Heart left ventricle (tissue), 16 donors: ENCODE measurements at places on chromosomes 16 and 17. TPM values are rescaled to one million over a fixed set of nuclear protein-coding genes. Genes with fewer than 3 reads are reported as not detected.

The VASN gene
- total RNA-seq, result 3.8 TPM

The ETV4 gene
- total RNA-seq, result 1.1 TPM

The KRT20 gene
- total RNA-seq, result not detected

The GAS2L2 gene
- 0.10 TPM for total RNA-seq

DNA sequence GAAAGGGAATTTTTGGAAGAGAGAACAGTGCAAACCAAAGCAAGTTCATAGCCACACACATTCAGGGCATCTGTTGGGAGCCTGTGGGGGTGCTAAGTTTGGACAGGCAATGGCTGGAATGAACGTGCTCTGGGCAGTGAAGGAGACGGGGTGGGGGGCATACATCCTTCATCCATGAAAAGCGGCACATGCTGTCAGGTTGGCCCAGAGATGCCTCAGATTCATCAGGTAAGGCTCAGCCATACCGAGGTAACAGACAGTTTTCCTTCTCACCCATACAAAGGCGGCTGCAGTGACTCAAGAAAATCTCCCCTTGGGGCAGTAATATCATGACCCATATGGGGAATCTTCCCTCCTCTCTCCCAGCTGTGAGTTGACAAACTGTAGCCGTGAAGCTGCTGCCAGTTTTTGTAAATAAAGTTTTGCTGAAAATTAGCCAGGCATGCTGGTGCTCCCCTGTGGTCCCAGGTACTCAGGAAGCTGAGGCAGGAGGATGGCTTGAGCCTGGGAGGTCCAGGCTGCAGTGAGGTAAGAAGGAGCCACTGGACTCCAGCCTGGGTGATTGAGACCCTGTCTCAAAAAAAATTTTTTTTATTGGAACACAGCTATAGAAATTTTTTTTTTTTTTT, 9.2 kb upstream of the UBALD2 start:
- no peak overlapping the region for H3K27ac ChIP-seq
- peaks cover 8% of the 10 kb centered on the region for H3K4me1 ChIP-seq
- no peaks in the 10 kb centered on the region for H3K27me3 ChIP-seq
- H3K4me3 ChIP-seq, result no peak overlapping the region
- DNase-seq, result no peak
- H3K36me3 ChIP-seq, result no peaks in the 10 kb centered on the region

GRCh38 chr17:31318851-31319661, 2.4 kb downstream of the EVI2A start:
- peaks cover 6% of the 10 kb centered on the region for H3K4me1 ChIP-seq
- no peak for DNase-seq
- H3K27me3 ChIP-seq, result no peaks in the 10 kb centered on the region
- peak overlapping the region; percentile 60 for H3K4me3 ChIP-seq

- H3K27me3 ChIP-seq, result peaks cover 3% of the 10 kb centered on the region
- no peak overlapping the region for H3K4me3 ChIP-seq
- H3K4me1 ChIP-seq, result no peaks in the 10 kb centered on the region
- H3K27ac ChIP-seq, result no peak overlapping the region
- no peak for DNase-seq
- no peaks in the 10 kb centered on the region for H3K36me3 ChIP-seq
These were observed 255.6 kb downstream of the ENGASE start for GRCh38 chr17:79330229-79330628.

- DNase-seq, result no peak
- no peak overlapping the region for H3K4me3 ChIP-seq
- no peaks in the 10 kb centered on the region for H3K36me3 ChIP-seq
- H3K27ac ChIP-seq, result no peak overlapping the region
- H3K27me3 ChIP-seq, result no peaks in the 10 kb centered on the region
These were observed 193.2 kb upstream of the ASIC2 start for GRCh38 chr17:33486135-33486885.

DNA sequence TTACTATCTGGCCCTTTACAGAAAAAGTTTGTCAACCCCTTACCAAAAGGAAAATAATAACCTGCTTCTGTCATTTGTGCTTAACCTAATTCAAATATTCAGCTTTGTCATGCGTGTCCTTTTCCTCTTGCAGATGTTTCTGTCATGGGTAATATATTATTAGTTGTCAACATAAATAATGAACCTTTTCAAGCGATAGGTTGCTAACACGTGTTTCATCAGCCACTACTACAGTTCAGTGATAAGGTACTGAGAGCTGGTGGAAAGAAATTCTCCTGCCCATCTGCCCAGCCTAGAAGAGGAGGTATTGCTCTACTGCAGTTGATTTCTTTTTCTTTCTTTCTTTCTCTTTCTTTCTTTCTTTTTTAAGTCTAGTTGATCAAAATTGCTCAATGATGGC, 12.0 kb upstream of the SRSF1 start:
- H3K27me3 ChIP-seq, result no peaks in the 10 kb centered on the region
- no peaks in the 10 kb centered on the region for H3K36me3 ChIP-seq
- H3K27ac ChIP-seq, result no peak overlapping the region
- H3K4me3 ChIP-seq, result no peak overlapping the region
- no peak for DNase-seq

DNA sequence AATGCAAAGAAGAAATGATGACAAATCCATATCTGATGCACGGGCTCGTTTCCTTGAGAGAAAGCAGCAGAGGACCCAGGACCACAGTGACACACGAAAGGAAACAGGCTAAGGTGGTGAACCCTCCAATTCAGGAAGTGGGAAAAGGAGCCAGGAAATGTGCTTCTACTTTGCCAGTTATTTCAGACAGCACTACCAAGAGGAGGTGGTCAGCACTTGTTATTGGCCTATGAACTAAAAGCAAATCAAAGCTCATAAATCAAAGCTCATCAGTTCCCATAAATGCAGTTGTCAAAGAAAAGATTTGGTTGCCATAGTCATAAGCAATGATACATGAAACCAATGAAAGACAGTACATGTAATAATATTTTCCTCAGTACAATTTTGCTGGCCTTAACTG, 12.6 kb upstream of the CLTC start:
- no peaks in the 10 kb centered on the region for H3K27me3 ChIP-seq
- no peak overlapping the region for H3K4me3 ChIP-seq
- no peak overlapping the region for H3K27ac ChIP-seq
- no peak for DNase-seq
- peaks cover 81% of the 10 kb centered on the region for H3K36me3 ChIP-seq

- H3K27ac ChIP-seq, result no peak overlapping the region
- H3K36me3 ChIP-seq, result peaks cover 28% of the 10 kb centered on the region
- H3K27me3 ChIP-seq, result no peaks in the 10 kb centered on the region
- no peak overlapping the region for H3K4me3 ChIP-seq
These were observed 108.5 kb downstream of the CA4 start for GRCh38 chr17:60258313-60258712.

DNA sequence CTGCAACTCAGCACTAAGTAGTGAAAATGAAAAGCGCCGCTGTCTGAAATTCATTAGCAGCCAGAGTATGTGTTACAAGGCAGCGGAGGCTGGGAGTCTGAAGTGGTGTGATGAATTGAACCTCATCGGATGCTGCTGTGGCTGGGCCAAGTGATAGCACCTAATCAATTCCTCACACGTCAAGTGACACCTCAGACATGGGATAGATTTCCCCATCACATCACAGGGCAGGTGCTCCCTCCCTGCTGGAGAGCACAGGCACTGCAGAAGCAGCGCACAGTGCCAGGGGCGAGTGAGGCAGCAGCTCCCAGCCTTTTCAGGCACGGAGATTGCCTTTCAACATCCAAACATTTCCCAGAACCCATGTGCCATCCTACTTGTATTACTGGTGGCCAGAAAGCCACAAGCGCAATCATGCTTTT, 32.2 kb downstream of the DRC3 start:
- no peak for DNase-seq
- H3K4me3 ChIP-seq, result no peak overlapping the region
- no peaks in the 10 kb centered on the region for H3K36me3 ChIP-seq
- H3K27me3 ChIP-seq, result no peaks in the 10 kb centered on the region
- H3K4me1 ChIP-seq, result no peaks in the 10 kb centered on the region
- H3K27ac ChIP-seq, result no peak overlapping the region

- no peaks in the 10 kb centered on the region for H3K27me3 ChIP-seq
- peaks cover 43% of the 10 kb centered on the region for H3K4me1 ChIP-seq
- no peaks in the 10 kb centered on the region for H3K36me3 ChIP-seq
- H3K27ac ChIP-seq, result peak overlapping the region; percentile 17
- peak; percentile 59 for DNase-seq
These were observed 28.1 kb downstream of the KIAA0513 start for GRCh38 chr16:85055493-85056210.

DNA sequence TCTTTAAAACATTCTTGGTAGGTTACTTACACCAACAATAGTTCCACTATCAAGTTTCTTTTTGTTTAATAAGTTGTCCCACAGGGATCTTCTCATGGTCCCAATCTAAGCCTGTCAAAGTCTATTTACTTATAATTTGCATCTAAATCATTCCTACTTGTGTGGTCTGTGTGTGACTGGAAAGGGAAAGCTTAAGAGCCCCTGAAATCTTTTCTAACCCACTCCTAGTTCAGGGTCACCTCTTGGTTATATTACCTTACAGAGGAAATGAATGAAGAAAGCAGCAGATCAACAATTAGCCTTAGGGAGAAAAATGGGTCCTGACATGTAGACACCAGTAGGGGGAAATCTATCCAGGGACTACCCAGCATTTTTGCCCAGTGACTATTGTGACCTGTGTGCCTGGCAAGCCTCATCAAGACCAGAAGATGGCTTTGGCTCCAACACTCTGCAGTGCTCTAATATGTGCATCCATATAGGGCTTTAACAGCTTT, 110.4 kb upstream of the HAS3 start:
- no peak for DNase-seq
- no peaks in the 10 kb centered on the region for H3K4me1 ChIP-seq
- H3K36me3 ChIP-seq, result no peaks in the 10 kb centered on the region
- H3K4me3 ChIP-seq, result no peak overlapping the region

DNA sequence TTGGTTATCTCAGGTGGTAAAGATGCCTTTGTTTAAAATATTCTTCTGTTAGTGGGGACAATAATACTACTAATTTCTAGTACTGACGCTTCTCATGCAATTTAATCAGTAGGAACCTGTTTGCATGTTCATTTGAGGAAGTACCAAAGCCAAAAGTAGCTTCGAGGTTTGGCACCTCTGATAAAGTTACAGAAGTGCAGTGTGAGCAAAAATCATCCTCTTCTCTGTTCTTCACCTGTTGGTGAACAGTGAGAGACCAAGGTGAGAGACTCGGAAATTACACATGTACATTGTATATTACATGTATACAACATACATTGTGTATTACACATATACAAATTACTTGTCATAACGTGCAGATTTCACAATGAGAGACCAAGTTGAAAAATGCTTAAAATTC, 404.6 kb downstream of the MAF start:
- no peak overlapping the region for H3K27ac ChIP-seq
- no peak overlapping the region for H3K4me3 ChIP-seq
- DNase-seq, result no peak
- H3K27me3 ChIP-seq, result no peaks in the 10 kb centered on the region

- no peaks in the 10 kb centered on the region for H3K4me1 ChIP-seq
- H3K4me3 ChIP-seq, result no peak overlapping the region
- DNase-seq, result no peak
- H3K27me3 ChIP-seq, result no peaks in the 10 kb centered on the region
- no peak overlapping the region for H3K27ac ChIP-seq
These were observed 105.5 kb downstream of the KPNA2 start for GRCh38 chr17:68141050-68141449.
